ENCODE measurements at places on chromosomes 1 and 21. TPM values are rescaled to one million over a fixed set of nuclear protein-coding genes. Genes with fewer than 3 reads are reported as not detected.

- no peak for DNase-seq
Observed at GRCh38 chr1:205925736-205926135, 17.5 kb downstream of the SLC26A9 start.

DNA sequence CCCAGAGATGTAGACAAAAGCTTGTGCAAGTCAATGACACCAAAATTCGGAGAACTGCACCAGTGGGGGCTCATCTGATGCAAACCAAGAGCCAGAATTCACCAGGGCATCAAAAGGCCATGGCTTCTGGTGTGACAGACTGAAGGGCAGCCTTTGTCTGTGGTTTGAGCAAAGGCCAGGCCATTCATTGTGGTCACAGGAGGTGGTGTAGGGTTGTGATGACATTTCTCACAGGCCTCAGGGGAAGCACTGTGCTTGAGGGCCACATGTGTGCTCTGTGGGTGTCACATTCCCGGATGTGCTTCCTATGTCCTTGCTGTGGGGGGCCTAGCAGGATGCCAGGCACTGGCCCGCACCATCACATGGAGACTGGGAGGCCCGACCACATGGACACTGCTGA, 22.5 kb upstream of the KCNE1 start:
- DNase-seq, result no peak

- no peak for DNase-seq
Observed at GRCh38 chr1:7489586-7489985, 281.5 kb upstream of the VAMP3 start.

GRCh38 chr1:194277927-194278326, 1091.5 kb upstream of the B3GALT2 start:
- DNase-seq, result no peak

- no peak for DNase-seq
Observed at GRCh38 chr1:118073648-118074435, 111.2 kb downstream of the SPAG17 start.

DNA sequence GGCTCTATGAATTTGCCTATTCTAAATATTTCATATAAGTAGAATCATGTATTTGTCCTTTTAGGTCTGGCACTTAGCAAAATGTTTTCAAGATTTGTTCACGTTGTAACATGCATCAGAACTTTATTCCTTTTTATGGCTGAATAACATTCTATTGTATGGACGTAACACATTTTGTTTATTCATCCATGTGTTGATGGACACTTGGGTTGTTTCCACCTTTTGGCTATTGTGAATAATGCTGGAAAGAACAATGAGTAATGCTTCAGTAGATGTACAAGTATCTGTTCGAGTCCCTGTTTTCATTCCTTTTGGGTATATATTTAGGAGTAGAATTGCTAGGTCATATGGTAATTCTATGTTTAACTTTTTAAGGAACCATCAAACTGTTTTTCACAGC, 24.7 kb downstream of the SLC35A3 start:
- DNase-seq, result no peak

GRCh38 chr1:226609836-226610455, 61.4 kb downstream of the STUM start:
- no peak for DNase-seq

CD2 gene
- 2.0 TPM for polyA plus RNA-seq

- DNase-seq, result no peak
Observed at GRCh38 chr1:245958016-245958415, 549.1 kb downstream of the SMYD3 start.

DNA sequence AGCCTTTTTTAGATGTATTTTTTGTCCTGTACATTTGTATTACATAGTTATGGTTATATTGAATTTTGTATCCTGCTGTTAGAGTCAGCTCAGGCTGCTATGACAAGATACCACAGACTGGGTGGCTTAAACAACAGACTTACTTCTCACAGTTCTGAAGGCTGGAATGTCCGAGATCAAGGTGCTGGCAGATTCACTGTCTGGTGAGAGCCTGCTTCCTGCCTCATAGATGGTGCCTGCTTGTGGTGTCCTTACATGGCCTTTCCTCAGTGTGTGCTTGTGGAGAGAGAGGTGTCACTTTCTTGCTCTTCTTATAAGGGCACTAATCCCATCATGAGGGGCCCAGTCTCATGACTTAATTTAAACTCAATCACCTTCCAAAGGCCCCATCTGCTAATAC, 23.1 kb upstream of the MYSM1 start:
- no peak for DNase-seq

PCAT6 gene
- polyA plus RNA-seq, result 2.1 TPM

CELA2B gene
- not detected for polyA plus RNA-seq

DNA sequence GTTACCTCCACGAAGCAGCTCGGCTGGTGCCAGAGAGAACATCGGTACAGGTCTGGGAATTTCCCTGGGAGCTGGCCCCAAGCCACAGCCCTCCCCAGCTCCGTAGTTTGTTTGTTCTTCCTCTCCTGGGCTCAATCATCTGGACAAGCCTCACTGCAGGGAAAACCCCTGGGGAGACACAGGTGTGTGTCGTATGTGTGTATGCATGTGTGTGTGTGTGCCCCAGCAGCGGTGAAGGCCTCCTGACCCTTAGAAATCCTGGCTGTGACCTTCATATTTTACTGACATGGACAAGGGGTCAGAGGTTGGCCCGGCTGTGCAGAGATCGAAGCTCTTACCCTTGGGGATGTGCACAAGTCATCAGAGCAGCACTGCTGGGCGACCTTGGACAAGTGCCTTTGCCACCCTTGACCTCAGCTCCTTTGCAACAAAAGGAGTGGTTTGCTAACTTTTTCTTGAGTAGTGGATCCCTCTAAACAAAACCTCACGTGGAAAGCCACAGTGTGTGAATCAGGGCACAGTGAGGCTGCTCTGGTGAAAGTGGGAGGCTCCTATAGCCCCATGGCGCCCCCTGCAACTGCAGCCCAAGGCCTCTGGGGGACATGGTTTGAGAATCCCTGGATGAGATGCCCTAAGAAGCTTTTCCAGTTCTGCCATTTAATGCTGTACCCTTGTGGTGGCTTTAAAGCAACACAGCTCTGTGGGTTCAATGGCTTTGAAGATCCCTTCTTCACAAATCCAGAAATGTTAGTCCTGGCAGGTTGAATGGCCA, 12.3 kb upstream of the IL22RA1 start:
- DNase-seq, result no peak

- DNase-seq, result no peak
Observed at GRCh38 chr1:48940962-48941732, 164.5 kb upstream of the BEND5 start.

- DNase-seq, result no peak
Observed at GRCh38 chr1:196207612-196208217, 400.5 kb downstream of the KCNT2 start.

NPHS2 gene
- polyA plus RNA-seq, result not detected

DNA sequence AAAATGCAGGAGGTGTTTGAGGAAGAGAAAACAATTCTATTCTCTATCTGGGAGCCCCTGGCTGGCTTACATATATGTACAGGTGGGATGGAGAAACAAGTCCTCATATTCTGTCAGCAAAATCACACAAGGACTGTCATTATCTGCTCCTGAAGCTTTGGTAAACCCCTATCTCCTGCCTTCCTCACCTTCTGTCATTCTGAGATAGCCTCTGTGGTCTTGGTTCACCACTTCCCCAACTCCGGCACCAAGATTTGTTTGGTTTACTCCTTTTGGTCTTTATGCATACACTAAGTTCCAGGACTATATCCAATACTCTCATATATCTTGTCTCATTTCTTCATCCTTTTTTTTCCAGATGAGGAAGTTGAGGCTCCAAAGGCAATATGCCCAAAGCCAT, 551.1 kb downstream of the PLPP3 start:
- no peak for DNase-seq

DNA sequence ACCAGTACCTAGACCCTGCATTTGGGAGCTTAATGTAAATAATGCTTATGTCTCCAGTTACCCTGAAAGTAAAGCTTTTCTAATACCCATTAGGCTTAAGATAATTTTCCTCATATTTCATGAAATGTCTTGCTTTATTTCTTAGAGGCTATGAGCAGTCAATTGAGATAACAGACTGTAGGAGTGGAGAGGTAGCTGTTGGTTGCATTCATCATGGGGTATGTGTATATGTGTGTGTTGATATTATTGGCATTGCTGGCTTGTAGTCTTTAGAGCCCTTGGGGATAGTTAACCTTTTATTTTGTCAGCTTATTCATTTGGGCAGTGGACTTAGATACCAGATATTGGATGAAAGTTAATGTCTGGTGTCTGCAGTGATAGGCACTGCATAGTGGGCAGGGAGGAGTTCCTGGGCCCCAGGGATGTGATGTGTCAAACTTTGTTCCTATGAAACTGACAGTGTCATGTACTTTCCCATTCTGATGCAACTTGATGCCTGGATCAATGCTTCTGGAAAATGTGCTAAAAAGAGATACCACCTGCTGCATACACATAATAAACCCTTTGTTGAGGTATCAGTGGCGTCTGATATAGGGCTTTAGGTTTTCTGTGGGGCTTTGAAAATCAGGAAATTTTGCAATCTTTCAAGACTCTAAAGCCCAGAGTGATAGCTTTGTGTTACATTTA, 83.9 kb downstream of the MAST2 start:
- no peak for DNase-seq

FMOD gene
- 104 TPM for polyA plus RNA-seq

KIF26B gene
- 3.9 TPM for polyA plus RNA-seq

- peak; percentile 87 for DNase-seq
Observed at GRCh38 chr1:37945743-37946702, 830 bp downstream of the INPP5B start.

WNT3A gene
- polyA plus RNA-seq, result not detected

- DNase-seq, result no peak
Observed at GRCh38 chr1:203009185-203009584, 2.0 kb downstream of the TMEM183A start.

DNA sequence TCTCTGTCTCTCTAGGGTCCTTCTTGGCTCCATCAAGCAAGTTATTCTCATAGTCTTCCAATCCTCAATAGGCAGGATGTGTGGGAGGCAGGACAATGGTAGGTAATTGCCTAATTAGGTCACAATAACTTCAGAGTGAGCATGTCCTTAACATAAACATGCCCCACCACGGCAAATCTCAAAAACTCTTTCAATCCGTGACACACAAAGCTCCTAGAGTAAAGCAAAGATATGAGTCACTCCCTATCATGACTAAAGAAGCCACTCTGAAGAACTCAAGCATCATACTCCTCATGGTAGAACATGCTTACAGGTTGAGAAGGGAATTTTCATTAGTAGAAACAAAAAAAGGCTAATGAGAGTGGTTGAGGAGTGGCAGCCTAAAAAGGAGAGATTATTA, 4.9 kb downstream of the HAO2 start:
- no peak for DNase-seq

DNA sequence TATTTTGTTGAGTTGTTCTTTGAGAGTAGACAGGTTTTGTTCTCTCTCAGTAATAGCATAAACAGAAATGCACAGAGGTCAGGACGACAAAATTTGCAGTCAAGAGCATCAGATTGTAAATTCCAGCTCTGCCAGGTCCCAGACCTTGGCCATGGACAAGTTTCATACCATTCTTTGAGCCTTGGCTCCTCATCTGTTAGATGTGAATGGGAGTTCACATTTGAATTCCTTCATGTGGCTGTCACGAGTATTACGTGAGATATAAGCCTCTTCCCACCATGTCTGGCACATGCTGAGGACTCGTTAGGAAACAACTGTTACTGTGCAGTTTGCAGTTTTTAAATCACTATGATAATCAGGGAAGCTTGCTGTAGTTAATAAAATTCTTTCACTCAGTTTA, 93.2 kb upstream of the KCTD3 start:
- DNase-seq, result no peak

DNA sequence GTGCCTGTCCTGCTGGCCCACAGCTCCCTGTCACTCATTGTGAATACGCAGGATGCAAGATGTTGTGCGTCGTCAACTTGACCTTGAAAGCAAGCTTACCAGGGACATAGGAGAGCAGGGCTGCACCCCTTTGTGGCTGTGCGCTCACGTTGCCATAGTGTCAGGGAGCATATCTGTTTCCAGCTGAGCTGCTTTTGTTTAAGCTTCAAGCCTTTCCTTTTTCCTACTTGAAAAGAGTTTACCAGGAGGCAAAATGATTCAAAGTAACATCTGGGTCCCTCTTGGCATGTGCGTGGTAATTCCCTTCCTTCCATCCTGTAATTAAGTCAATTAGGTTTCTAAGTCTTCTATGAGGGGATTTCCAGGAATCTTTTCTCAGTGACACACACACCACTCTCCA, 537.1 kb downstream of the AJAP1 start:
- no peak for DNase-seq

SIK1 gene
- polyA plus RNA-seq, result 6.3 TPM

- DNase-seq, result peak; percentile 21
Observed at GRCh38 chr1:32100807-32101708, 6.8 kb upstream of the KPNA6 start.

DNA sequence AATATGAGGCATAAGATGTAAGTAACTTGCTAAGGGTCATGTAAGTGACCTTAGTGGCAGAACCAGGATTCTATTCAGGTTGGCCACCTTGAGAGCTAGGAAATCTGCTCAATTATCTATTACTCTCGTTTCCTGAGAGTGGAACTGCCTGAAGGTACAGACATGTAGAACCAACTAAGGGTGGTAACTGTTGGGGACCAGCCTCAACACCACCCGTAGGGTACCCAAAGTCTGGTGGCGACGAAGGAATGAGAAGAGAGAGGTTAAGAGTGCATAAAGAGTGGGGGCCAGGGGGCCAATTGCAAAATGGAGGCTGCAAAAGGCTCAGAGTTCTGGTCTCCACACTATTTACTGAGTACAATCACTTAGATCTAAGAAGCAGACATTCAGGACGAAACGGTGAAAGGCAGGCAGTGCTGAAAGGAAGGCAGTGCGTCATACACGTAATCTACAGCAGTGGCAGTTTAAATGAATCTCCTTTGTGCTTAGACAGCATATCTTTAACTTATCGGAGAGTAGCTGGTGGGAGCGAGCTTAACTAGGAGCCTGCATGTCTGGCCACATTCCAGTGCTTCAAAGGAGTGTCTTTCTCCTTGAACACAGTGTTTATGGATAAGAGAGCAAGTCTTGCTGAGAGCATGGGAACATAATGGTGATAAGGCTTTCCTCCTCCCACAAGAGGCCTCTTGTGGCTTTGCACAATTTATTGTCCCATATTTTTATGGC, 25.0 kb downstream of the SRSF4 start:
- peak; percentile 91 for DNase-seq

B3GALT5 gene
- 9.9 TPM for polyA plus RNA-seq

POLR3C gene
- 26.1 TPM for polyA plus RNA-seq

DNA sequence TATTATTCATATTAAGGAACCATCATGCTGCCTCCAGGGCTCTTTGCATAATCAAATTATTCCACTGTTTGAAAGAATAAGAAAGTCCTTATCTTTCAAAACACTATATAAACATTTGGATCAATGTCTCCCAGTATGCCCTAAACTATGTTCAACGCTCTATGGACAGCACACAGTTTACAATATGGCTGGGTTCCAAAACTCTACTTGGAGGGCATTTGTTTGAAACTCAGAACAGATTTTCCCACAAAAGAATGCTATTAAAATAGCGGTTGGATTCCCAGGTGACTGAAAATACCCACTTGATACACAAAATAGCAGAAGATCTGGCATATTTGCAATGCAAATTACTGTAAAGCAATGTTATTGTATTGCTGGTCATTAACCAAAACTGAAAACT, 3.2 kb downstream of the HAO2 start:
- DNase-seq, result no peak

CHRM3 gene
- 9.5 TPM for polyA plus RNA-seq
